Stimulated activated CD4-positive, alpha-beta T cell treated with anti-CD3 and anti-CD28 coated beads, Interleukin-12 subunit alpha, Interleukin-12 subunit beta, amount 100 ng/mL, for 24 hours (primary cell): ENCODE measurements at places on chromosomes 1 and 21.

- DNase-seq: no peak
Observed at GRCh38 chr1:220966881-220967611, 87.8 kb downstream of the HLX start.

- no peak for DNase-seq
Observed at GRCh38 chr1:181383695-181384094, 99.6 kb upstream of the CACNA1E start.

DNA sequence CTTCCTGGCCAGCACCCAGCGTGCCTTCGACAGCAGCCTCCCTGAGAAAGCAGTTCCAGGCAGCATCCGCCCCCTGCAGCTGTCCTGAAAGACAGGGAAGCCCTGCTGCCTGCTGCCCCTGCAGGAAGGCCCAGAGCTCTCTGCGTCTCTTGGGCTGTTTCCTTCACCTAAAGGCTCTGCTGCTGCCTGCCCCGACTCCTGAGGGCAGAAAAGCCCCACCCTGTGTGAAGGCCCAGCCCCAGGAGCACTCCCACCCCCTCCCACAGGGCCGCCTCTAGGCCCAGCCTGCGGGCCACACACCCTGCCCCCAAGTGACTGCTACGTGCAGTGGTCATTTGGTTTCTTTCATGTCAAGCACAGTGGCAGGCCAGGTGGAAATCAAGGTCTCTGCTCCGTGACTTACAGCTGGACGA, 12.4 kb downstream of the RIPK4 start:
- no peak for DNase-seq

GRCh38 chr1:233675893-233676292, 62.0 kb downstream of the KCNK1 start:
- no peak for DNase-seq

GRCh38 chr21:14545906-14546480, at the start of gene SAMSN1:
TSS of gene SAMSN1 (minus strand) at chr21:14546315. CDS start at chr21:14546261, 54 bp downstream.
- peak; percentile 46 for DNase-seq

- no peak for DNase-seq
Observed at GRCh38 chr1:205914730-205915129, 28.5 kb downstream of the SLC26A9 start.

DNA sequence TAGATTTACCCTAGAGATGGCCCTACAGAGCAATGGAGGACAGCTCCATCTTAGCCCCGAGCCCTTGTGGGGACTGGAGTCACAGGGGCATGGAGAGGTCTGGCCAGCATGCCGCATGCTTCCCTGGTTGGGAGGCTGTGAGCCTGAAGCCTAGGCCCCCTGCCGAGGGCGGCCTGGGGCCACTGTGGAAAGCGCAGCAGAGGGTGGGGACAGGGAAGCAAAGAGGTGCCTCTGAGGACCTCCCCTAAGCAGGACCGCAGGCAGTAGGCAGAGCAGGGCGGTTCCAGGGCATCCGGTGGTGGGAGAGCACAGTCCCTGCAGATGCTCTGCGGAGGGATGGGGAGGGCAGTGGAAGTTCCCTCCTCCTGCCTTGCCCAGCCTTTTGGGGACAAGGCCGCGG, 26.5 kb upstream of the PEF1 start:
- DNase-seq: no peak

GRCh38 chr1:59595774-59596173, 219.0 kb upstream of the HOOK1 start:
- no peak for DNase-seq

DNA sequence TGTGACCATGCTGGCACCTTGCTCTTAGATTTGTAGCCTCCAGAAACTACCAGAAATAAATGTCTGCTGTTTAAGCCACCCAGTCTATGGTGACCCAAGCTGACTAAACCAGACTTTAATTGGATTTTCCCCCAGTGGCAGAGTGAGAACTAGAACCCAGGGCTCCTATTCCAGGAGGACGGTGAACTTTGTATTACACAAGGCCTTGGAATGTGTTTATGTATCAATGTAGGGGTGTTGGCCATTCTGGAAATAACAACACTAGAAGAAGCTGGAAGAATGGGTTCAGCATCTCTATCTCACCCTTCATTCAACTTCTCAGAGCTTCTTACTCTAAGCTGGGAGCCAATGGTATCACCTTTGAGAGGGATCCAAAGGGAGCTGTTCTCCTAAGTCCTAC, 37.0 kb downstream of the ARHGEF11 start:
- no peak for DNase-seq

GRCh38 chr1:62040450-62040849, 154.2 kb upstream of the L1TD1 start:
- no peak for DNase-seq
